ENCODE measurements at places on chromosomes 1 and 21.

GRCh38 chr1:109490029-109490933, 3.6 kb upstream of the CYB561D1 start:
- DNase-seq, result peak; percentile 43

DNA sequence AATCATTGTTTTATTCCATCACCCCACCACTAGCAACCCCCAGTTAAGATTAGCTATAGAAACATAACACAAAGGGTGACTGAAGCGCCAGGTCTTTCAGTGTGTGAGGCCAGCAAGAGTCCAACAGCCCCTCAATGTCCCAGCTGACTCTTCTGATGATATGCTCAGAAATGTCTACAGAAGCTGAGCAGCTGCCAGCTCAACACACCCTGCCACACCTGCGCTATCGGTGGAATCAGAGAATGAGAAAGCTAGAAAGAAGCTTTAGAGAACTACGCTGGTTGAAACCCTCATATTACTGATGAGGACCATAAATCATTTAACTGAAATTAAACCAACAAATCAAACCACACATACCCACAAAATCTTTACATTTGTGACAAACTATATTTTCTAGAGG, 116.2 kb downstream of the SLC45A1 start:
- DNase-seq, result no peak

DNA sequence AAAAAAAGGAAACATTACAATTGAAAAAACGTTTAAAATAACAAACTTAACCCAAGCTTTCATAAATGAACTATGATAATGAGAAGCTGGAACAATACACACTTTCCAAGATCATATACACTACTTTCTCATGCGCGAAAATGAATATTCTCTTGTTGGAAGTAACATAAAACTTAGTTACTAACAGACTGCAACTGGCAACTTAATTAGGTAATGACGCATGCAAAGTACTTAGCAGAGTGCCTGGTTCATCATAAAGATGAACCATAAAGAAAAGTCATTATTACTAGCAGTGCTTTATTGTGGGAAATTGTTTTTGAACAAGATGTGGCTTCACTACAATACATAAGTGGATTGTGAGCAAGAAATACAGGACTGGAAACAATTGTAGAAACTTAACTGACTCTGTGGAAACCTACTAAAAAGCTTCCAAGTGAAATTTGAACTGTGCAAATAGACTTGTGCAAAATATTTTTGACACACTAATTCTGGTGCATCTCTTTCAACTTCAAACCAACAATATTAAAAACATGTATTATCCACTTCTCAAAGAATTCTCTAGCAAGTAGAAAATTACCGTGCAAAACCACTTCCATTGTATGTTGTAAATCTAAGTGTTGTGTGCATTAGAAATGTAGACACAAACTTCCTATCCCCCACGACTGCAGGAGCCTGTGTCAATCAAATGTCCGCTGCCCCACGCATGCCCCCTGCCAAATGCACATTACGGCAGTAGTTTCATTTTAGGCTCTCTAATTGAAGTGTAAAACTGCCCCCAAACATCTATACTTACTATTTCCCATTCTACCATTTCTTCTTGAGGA, 2.0 kb downstream of the ARHGAP29 start:
- no peak for DNase-seq

- no peak for DNase-seq
Observed at GRCh38 chr1:185733818-185734735, at the start of gene HMCN1. HMCN1 (plus strand) TSS chr1:185734391; CDS start chr1:185734780, 389 bp downstream.

DNA sequence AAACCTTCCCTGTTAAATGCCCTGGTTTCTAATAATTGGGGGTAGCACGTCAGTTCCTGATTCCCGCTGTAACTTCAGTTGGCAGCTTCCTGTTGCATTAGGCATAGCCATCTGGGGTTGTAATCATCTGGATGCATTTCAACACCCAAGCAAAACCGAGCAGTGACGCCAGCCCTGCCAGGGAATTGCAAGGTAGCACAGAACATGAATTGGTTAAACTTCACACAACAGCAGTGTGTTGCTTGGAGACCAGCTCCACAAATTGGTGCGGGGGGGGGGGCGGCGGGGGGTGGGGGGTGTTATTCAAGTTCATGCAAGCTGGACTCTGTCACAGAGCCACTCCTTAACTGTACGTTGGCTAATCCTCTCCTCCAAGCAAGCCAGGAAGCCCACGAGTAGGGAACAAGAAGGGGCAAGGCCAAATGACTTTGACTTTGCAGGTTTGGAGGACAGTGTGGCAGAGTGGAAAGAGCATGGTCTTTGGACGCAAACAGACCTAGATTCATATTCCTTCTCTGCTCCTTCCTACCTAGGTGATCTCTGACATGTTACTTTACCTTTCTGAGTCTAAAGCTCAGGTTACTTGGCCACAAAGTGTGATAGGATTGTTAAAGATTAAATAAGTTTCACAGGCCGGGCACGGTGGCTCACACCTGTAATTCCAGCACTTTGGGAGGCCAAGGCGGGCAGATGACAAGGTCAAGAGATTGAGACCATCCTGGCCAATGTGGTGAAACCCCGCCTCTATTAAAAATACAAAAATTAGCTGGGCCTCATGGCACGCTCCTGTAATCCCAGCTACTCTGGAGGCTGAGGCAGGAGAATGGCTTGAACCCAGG, 4.7 kb downstream of the LAX1 start:
- DNase-seq, result peak; percentile 80

- no peak for DNase-seq
Observed at GRCh38 chr1:121519042-121519755, 334.4 kb downstream of the SRGAP2C start.

DNA sequence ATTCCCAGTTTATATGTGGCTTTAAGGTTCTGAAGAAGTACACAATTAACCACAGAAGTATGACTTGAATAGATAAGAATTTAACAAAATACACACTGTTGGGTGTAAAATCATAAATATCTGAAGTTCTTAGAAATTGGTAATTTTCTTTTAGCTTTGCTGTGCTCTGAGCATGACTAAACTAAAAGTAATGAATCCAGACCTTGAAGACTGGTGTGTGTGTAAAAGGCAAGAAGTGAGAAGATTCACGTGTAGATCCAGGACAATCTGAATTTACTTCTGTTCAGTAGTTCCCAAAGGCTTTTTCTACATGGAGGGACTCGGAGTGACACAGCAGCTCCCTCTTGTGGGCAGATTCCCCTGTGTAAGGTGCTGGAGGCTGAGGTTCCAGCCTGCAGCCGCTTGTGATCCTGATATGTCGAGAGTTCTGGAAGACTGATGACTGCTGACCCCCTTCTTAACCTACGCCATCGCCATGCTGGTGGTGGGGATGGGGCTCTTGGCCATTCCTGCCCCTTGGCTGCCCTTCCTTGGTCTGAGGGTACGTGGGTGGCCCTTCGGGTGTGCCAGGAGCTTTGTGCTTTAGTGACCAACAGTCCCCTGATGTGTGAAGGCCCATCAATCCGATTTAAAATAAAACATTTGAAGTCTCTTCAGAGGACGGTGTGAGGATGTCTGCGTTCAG, 62.7 kb downstream of the ADARB1 start:
- peak; percentile 70 for DNase-seq

GRCh38 chr1:210652329-210652954, 323.7 kb downstream of the HHAT start:
- no peak for DNase-seq

DNA sequence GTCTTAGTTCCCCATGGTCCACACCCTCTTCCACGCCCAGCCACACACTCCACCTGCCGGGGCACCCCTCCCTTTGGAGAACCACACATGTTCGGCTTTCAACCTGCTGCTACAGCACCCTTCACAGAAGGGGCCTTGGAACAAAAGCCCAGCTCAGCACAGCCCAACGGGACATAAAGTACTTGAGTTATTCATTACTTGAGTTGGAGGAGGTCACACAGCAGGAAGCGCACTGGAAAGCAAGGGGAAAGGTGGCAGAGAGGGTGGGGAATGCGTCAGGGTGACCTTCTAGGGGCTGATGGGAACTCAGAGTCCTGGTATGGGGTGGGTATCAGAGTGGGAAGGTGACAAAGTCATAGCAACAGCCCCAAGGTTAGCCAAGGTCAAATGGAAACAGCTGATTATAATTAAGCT, 3.0 kb upstream of the ATP1B1 start:
- no peak for DNase-seq

- DNase-seq, result no peak
Observed at GRCh38 chr1:17795836-17796645, 40.9 kb downstream of the ACTL8 start.

DNA sequence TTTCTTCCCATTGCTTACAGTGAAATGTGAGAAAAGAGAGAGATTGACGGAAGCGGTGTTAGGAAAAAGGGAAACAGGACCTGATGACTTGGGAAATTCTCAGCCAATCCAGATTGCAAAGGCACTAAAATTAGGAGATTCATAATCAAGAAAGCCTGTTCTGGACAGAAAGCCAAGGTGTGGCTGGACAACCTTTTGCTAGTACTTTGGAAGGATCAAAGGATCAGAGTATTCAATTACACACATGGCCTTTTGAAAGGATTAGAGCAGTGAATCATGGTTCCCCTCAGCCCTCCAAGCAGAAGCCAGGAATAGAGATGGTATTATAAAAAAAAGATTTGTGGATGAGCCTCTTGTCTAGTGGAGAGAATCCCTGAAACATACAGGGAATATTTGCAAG, 669.8 kb upstream of the ADAMTS5 start:
- no peak for DNase-seq

DNA sequence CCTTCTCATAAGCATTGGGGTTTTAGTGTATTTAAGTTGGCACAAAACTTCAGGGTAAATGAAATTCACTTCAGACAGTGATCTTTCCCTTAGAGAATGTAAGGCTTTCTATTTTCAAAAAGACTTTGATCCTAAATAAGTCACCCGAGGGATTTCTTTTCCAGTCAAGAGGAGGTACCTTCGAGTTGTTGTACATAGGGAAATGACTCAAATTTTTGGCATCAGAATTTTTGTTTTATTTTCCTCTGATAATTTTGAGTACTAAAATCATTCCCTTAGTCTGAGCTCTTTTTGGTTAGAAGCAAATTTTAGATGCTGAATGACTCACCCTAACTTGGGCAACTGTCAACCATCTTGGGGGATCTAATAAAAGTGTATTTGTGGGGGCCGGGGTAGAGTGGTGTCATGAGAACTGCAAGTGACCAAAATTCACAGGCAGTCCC, 193.9 kb downstream of the DHRS3 start:
- DNase-seq, result no peak

DNA sequence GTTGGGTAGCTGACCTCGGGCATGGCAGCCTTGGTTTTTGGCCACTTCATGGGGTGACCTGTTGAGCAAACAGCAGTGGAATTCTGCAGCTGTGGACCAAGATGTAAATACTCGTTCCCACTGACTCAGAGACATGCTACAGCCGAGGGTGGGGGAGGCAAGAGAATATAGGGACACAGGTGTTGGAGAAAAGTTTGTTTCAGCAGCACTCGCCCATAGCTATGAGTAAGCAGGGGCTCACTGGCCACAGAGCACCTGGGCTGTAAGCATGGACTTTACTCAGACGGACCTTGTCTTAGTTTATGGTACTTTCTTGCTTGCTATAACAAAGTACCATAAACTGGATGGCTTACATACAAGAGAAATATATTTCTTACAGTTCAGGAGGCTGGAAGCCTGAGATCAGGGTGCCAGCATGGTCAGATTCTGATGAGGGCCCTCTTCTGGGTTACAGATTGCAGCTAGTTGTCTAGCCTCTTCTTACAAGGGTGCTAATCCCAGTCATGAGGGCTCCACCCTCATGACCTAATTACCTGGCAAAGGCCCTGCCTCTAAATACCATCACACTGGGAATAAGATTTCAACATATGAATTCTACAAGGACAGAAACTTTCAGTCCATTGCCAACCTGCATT, 437.2 kb upstream of the DAB1 start:
- no peak for DNase-seq

- DNase-seq, result peak; percentile 21
Observed at GRCh38 chr1:107262467-107263286, 121.8 kb downstream of the NTNG1 start.

- no peak for DNase-seq
Observed at GRCh38 chr21:36265431-36265830, 54.6 kb upstream of the MORC3 start.

DNA sequence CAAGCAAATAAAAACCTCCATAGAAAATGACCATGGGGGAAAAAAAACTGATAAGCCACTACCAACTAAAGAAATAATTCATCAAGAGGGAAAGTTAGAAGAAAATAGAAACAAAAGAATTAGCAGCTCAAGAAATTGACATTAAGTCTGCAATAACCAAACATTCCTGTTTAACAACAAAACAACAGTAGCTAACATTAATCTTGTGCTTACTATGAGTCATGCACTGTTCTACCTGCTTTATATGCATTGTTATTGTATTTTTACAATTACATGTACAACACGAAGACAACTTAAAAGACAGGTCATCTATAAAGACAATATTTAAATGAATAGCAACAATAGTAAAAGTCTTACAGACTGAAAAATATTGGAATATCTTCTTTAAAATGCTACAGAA, 34.4 kb upstream of the LRRC7 start:
- no peak for DNase-seq

DNA sequence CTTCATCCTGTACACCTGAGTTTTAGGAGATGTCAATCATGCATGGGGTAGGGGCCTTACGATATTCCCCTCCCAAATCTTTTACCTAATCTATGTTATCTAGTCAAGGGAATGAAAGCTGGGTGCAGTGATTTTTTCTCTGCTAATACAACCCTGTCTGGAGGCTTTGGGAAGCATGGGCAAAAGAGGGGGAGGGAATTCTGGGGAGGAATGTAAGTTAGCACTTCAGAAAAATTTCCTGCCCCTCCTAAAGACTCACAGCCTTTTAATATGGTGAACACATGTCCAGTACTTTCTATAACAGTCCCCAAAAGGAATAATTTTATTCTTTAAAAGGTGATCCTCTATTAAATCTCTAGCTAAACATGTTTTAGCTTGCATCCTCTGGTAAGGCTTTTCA, 25.6 kb upstream of the PRELP start:
- DNase-seq, result no peak

DNA sequence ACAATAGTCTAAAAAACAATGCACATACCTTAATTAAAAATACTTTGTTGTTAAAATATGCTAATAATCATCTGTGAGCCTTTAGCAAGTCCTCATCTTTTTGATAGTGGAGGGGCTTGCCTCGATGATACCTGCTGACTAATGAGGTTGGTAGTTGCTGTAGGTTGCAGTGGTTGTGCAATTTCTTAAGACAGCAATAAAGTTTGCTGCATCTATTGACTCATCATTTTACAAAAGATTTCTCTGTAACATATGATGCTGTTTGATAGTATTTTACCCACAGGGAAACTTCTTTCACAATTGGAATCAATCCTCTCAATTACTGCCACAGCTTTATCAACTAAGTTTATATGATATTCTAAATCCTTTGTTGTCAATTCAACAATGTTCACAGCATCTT, 7.6 kb downstream of the C1orf87 start:
- no peak for DNase-seq

- DNase-seq, result no peak
Observed at GRCh38 chr1:36349839-36350238, 26.4 kb upstream of the EVA1B start.

GRCh38 chr1:88979054-88979748, 13.2 kb downstream of the KYAT3 start:
- no peak for DNase-seq
